Left lung (tissue), 14 donors: ENCODE measurements at places on chromosomes 11 and 22. TPM values are rescaled to one million over a fixed set of nuclear protein-coding genes. Genes with fewer than 3 reads are reported as not detected.

FAM111B gene
- 12.9 TPM for polyA plus RNA-seq

RANGAP1 gene
- 38.3 TPM for polyA plus RNA-seq

IRAG1 gene
- 11.7 TPM for polyA plus RNA-seq

SART1 gene
- 47.4 TPM for polyA plus RNA-seq

HTR3A gene
- not detected for polyA plus RNA-seq

MED15 gene
- polyA plus RNA-seq = 63.5 TPM

TCN2 gene
- 29.5 TPM for polyA plus RNA-seq

NAGA gene
- polyA plus RNA-seq = 21.6 TPM

LGALS12 gene
- polyA plus RNA-seq = 0.15 TPM

C11orf91 gene
- not detected for polyA plus RNA-seq

SLC17A6 gene
- not detected for polyA plus RNA-seq

PPP2R5B gene
- polyA plus RNA-seq = 14.0 TPM

CTSF gene
- polyA plus RNA-seq = 53.5 TPM

- H3K27me3 ChIP-seq = no peaks in the 10 kb centered on the region
- no peak overlapping the region for H3K4me3 ChIP-seq
- H3K36me3 ChIP-seq = no peaks in the 10 kb centered on the region
- no peaks in the 10 kb centered on the region for H3K4me1 ChIP-seq
Measured at GRCh38 chr11:22203281-22203680, 10.4 kb downstream of the ANO5 start.

DNA sequence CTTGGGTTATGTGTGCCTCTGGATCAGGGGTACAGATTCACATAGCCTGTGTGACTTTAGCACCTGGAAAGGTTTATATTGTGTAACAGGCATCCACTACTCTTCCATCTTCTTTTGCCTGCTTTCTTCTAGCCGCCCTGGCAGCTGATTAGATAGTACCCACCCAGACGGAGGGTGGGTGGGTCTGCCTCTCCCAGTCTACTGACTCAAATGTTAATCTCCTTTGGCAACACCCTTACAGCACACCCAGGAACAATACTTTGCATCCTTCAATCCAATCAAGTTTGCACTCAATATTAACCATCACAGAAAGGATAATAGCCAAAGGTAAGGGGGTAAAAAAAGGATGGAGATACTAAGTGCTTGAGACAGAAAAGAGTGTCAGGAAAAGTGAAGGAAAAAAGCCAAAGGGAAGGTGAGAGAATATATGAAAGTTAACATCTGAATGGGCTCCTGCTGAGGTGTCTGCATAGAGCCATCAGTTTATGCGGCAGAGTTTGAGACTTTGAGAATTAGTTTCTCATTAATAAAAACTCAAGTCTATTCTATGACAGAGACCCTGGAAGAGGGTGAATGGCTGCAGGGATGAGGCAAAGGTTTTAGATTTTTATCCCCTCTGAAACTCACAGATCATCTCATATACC, 2.6 kb upstream of the OR51B6 start:
- H3K4me3 ChIP-seq = no peak overlapping the region
- no peak overlapping the region for H3K27ac ChIP-seq
- DNase-seq = no peak
- H3K36me3 ChIP-seq = no peaks in the 10 kb centered on the region
- no peaks in the 10 kb centered on the region for H3K4me1 ChIP-seq

GRCh38 chr22:26610996-26611395, 6.8 kb downstream of the CRYBB1 start:
- no peak for DNase-seq
- no peak overlapping the region for H3K4me3 ChIP-seq
- no peaks in the 10 kb centered on the region for H3K27me3 ChIP-seq
- H3K27ac ChIP-seq = no peak overlapping the region
- H3K36me3 ChIP-seq = no peaks in the 10 kb centered on the region

- H3K4me1 ChIP-seq = no peaks in the 10 kb centered on the region
- no peaks in the 10 kb centered on the region for H3K36me3 ChIP-seq
- DNase-seq = no peak
- no peak overlapping the region for H3K4me3 ChIP-seq
- no peaks in the 10 kb centered on the region for H3K27me3 ChIP-seq
Measured at GRCh38 chr11:115241899-115242298, 262.3 kb downstream of the CADM1 start.

GRCh38 chr22:29154364-29155048, 51.2 kb upstream of the EMID1 start:
- H3K27me3 ChIP-seq = no peaks in the 10 kb centered on the region
- H3K4me1 ChIP-seq = peaks cover 20% of the 10 kb centered on the region
- no peak overlapping the region for H3K4me3 ChIP-seq
- no peak overlapping the region for H3K27ac ChIP-seq
- no peaks in the 10 kb centered on the region for H3K36me3 ChIP-seq

- no peaks in the 10 kb centered on the region for H3K4me1 ChIP-seq
- no peak overlapping the region for H3K4me3 ChIP-seq
- H3K27ac ChIP-seq = peak overlapping the region; percentile 39
Measured at GRCh38 chr11:8063324-8063723, 17.7 kb upstream of the TUB start.

DNA sequence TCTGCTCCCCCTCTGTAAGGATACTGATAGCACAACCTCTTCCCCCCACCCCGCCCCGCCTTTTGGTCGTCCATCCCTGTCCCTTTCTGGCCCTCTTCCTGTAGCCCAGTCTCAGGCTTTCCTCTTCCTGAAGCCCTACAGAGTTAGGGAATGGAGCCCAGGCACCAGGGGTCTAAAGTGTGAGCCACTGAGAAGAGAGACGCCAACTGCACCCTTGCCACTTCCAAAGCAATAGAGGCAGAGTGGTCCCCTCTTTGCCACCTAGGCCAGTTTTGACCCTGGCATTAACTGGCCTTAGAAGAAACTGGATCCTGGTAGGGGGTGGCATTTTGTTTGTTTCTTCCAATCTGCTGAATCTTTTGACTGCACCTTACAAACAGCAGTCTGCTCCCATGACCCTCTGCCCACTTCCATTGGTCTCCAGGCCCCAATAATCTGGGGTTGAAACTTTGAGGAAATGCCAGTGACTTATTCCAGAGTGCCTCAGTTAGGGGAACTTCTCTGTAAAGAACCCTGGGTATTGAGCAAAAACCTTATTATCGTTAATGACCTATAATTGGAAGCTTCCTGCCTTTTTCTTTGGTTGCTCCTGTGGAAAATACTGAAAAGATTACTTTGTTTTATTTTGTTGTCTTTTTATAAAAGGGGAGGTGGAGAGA, 9.7 kb upstream of the GRK2 start:
- DNase-seq = no peak
- H3K36me3 ChIP-seq = peaks cover 59% of the 10 kb centered on the region
- no peak overlapping the region for H3K27ac ChIP-seq
- peaks cover 33% of the 10 kb centered on the region for H3K4me1 ChIP-seq
- H3K4me3 ChIP-seq = no peak overlapping the region
- peaks cover 4% of the 10 kb centered on the region for H3K27me3 ChIP-seq

DNA sequence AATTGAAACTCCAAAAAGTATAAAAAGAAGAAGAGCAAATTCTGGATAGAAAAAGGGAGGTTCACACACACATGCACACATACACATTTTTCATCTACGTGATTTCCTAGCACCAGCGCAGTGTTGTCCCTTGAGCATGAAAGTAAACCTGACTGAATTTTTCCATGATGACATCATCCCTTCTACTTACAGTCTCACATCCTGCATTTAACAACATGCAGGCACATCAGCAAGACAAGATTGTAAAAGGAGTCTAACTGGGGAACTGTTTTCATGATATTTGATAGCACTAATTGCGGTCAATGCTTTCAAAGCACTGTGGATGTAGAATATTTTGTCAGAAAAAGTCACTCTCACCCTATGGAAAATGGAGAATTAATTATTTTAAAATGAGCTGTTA, 36.6 kb downstream of the GAS2 start:
- H3K27ac ChIP-seq = no peak overlapping the region
- no peak overlapping the region for H3K4me3 ChIP-seq
- no peaks in the 10 kb centered on the region for H3K4me1 ChIP-seq

DNA sequence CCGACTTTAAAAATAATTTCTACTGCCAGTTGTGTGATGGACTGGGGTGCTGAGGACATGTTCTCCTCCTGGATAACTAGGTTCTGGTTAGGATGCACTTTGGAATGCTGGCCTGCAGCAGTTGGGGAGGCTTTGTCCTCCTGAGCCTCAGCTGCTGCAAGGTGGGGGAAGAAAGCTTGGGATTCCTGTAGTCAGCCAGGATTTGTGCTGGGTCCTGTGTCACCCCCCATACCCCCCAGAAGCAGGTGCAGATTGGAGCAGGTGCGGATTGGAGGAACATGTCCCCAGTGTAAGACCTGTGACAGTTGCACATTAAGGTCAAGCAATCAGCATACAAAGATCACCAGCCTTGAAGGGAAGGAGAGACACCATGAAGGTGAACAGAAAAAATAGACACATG, 51.1 kb downstream of the MED15 start:
- no peaks in the 10 kb centered on the region for H3K4me1 ChIP-seq
- no peaks in the 10 kb centered on the region for H3K36me3 ChIP-seq
- no peak for DNase-seq
- no peaks in the 10 kb centered on the region for H3K27me3 ChIP-seq
- no peak overlapping the region for H3K27ac ChIP-seq
- H3K4me3 ChIP-seq = no peak overlapping the region

DNA sequence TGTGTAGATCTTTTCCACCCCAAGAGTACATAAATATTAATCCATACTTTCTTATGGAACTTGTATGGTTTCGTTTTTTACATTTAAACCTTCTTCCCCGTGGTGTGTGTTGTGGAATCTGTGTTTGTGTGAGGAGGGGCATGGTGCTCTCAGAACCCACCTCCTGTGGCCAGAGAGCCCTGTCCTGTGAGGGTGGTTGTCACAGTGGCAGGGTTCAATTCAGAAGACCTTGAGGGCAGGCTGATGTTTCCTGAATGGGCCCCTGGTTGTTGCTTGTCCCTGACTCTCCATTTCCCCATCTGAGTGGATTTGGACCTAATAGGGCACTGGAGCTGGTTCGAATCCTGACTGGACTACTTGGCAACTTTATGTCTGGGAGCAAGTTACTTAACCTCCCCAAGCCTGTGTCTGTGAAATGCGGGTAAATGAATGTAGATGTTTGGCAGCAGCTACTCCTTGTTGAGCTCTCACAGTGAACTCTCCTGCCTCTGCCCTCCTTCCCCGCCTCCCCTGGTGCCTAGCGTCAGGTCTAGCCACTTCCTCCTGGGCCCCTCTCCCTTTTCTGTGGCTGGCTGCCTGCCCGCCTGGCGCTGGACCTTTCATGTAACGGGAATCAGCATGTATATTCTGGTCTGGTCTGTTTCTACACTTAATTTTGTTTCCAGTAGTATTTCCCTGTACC, 7.3 kb downstream of the NEAT1 start:
- H3K27me3 ChIP-seq = no peaks in the 10 kb centered on the region
- H3K36me3 ChIP-seq = peaks cover 5% of the 10 kb centered on the region
- no peak overlapping the region for H3K4me3 ChIP-seq
- peak; percentile 92 for DNase-seq

GRCh38 chr11:43197379-43197778, 114.4 kb upstream of the API5 start:
- H3K36me3 ChIP-seq = no peaks in the 10 kb centered on the region
- H3K4me3 ChIP-seq = no peak overlapping the region
- DNase-seq = no peak
- no peak overlapping the region for H3K27ac ChIP-seq

DNA sequence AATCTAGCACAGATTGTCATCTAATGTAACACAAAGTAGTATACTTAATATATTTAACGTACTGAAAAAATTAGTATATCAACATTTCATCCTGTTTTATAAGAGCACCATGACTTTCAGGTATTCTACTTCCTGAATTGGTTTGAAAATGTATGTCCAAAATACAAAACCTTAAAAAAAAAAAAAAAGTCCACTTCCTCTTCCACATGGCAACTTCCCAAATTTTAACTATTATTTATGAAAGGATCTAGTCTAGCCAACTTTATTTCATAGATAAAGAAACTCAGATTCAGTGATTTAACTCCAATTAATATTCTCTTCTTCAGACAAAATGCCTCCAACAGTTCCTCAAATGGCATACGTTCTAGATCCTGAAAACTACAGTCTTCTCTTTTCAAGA, 44.0 kb downstream of the PIK3C2A start:
- DNase-seq = no peak
- H3K27ac ChIP-seq = no peak overlapping the region
- H3K27me3 ChIP-seq = no peaks in the 10 kb centered on the region
- no peak overlapping the region for H3K4me3 ChIP-seq

DNA sequence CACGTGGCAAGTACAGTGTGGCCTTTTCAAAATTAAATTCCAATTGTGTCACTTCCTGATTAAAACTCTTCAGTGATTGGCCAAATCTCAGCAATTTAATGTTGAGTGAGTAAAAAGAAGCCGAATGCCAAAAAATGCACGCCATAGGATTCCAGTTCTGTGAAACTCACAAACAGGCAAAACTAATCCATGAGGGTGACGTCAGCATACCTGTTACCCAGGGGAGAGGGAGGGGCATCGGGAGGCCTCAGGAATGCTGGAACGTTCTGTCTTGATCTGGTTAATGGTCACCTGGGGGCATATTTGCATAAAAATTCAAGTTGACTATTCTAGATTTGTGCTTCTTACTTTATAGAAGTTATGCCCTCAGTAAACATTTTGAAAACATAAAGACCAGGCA, 39.9 kb upstream of the RAB1B start:
- no peak overlapping the region for H3K4me3 ChIP-seq
- peak overlapping the region; percentile 26 for H3K27ac ChIP-seq
- no peaks in the 10 kb centered on the region for H3K27me3 ChIP-seq
- no peak for DNase-seq
- no peaks in the 10 kb centered on the region for H3K4me1 ChIP-seq
- H3K36me3 ChIP-seq = peaks cover 65% of the 10 kb centered on the region

DNA sequence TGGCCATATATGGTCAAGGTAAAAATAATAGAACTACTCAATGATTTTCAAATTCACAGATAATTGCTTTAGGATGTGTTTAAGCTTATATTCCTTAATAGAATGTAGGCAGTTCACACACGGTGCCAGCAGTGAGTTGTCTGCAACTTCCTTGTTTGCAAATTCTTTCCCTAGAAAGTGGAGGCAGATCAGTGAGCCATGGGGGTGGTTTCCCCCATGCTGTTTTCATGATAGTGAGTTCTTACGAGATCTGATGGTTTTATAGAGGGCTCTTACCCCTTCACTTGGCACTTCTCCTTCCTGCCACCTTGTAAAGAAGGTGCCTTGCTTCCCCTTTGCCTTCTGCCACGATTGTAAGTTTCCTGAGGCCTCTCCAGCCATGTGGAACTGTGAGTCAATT, 111.8 kb upstream of the LMO1 start:
- no peak overlapping the region for H3K27ac ChIP-seq
- no peaks in the 10 kb centered on the region for H3K36me3 ChIP-seq
- no peaks in the 10 kb centered on the region for H3K4me1 ChIP-seq
- no peaks in the 10 kb centered on the region for H3K27me3 ChIP-seq
- no peak for DNase-seq

GRCh38 chr11:22190827-22191463, 1.9 kb upstream of the ANO5 start:
- H3K27ac ChIP-seq = no peak overlapping the region
- H3K36me3 ChIP-seq = no peaks in the 10 kb centered on the region
- H3K4me1 ChIP-seq = peaks cover 15% of the 10 kb centered on the region
- H3K27me3 ChIP-seq = peaks cover 25% of the 10 kb centered on the region
- no peak overlapping the region for H3K4me3 ChIP-seq
- no peak for DNase-seq
